CD4-positive, alpha-beta T cell treated with Interleukin-4 for 4 hours (primary cell): ENCODE measurements at places on chromosomes 5 and 9.

- no peak for DNase-seq
These were observed 3.7 kb downstream of the GABRP start for GRCh38 chr5:170787216-170787615.

DNA sequence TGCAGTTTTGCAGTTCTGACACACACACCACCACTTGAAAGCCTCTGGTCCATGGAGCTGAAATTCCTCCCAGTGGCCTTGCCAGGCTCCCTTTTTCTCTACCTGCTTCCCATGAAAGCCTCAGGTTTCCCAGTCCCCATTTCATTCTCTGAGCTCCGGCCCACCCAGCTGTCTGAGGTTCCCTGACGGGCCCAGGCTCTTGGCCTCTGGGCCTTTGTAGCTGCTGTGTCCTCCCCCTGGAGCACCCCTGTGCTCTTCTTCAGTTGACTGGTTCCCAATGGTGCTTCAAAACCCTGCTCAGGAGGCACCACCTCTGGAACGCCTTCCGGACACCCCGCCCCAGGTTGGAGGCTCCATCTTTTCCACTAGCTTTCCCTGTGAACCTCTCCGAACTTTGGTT is 155.9 kb upstream of the SHB start:
- DNase-seq, result no peak

DNA sequence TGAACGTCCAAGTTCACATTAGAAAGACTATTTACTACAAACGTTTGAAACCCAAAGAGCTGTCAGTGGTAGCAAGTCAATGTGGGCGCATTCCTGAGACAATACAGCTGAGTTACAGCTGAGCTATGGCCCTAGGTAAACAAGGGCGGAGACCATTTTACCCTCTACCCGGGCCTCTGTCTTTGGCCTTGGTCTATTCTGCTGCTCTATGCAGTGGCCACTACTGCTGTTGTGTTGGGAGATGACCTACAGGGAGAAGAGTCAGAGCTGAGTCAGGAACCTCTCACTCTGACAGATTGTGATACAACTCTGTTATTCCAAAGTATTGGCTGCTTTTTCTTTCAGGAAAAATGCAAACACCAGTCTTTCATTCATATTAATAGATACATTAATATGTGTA is 700.6 kb downstream of the SEMA5A start:
- DNase-seq, result no peak

DNA sequence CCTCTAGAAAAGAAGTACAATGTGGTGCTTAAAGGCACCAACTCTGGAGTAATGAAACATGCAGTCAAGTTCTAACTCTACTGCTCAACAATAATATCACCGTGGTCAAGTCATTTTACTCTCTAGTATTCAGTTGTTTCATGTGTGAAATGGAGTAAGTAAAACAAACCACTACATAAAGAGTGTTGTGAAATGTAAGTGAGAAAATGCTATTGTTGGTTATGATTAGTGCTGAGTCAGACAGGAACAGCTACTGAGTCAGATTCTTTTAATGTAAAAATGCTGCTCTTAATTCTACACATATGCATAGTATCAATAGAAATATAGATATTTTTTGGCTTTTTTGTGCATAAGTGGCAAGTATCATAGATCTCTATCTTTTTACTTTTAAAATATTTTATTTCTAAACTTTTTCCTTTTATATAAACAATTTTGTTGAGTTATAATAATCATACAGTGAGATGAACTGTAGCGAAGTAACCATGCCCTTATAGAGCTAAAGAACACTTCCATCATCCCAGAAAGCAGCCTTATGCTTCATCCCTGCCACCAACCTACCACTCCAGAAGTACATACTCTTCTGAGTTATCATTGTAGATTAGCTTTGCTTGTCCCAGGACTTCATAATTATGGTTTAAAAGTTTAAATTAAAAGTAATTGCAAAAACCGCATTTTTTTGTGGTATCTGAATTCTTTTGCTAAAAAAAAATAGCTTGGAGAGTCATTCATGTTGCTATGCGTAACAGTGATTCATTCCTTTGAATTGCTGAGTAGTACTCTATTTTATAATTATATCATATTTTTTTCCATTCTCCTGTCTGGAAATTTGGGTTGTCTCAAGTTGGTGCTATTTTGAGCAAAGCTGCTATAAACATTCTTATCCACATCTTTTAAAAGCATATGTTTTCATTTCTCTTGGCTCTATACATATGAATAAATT is 548.2 kb upstream of the CLINT1 start:
- DNase-seq, result no peak

GRCh38 chr5:175351897-175352590 is 91.9 kb downstream of the DRD1 start:
- no peak for DNase-seq

GRCh38 chr5:59790376-59790775 is 103.2 kb downstream of the PDE4D start:
- peak; percentile 6 for DNase-seq

GRCh38 chr9:27817747-27818146 is 244.5 kb upstream of the C9orf72 start:
- no peak for DNase-seq

GRCh38 chr9:89592213-89592815 is 12.5 kb upstream of the GADD45G start:
- DNase-seq, result no peak

GRCh38 chr9:133643978-133644760 is 8.0 kb downstream of the DBH start:
- DNase-seq, result no peak

GRCh38 chr5:73565139-73565968 is at the start of the genes ANKRA2 and UTP15:
Gene ANKRA2, minus strand, starts transcription at chr5:73565639. Its CDS starts 2,758 bp downstream, at chr5:73562881.
Gene UTP15, plus strand, starts transcription at chr5:73565743. Its CDS starts 1,602 bp downstream, at chr5:73567345.
- peak; percentile 97 for DNase-seq

DNA sequence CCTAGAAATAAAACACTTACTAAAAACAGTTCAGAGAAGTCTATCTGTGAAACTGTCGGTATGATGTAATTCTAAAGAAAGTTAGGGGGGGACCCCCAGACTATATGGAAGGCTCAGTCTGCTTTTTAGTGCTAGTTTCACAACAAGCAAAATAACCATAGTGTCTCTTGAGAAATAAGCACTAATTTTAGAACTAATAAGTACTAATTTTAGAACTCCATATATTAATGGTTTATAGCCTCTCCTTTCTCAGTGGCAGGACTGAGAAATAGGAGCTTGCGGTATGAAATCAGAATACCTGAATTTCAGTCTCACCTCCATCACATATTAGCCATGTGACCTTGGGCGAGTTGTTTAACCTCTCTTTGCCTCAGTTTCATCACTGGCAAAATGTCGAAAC is 1.4 kb upstream of the PHF24 start:
- no peak for DNase-seq
